ENCODE measurements at places on chromosomes 13 and 19.
A peak's percentile ranks its signal among the peaks of the same experiment; 100 is the strongest.

DNA sequence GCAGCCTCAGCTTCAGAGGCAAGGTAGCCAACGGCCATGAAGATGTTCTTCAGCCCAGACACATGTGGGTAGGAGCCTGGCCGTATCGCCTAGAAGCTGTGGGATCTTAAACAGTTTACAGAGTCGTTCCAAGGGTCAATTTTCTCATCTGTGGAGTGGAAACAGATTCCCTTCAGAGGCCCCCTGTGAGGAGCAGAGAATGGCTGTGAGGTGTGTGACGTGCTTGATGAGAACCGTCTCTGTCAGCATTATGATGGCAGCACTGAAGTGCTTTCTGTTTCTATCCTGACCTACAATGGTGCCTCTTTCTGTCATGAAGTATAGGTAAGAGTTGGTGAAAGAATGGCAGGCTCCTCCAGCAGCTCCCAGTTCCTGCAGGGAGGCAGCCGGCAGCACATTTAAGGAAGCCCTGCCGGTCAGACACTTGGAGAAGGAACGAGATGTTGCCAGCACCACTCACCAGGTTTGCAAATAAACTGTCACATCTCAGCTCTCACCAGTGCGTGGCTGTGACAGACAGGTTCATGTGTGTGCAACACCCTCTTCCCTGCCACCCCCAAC lies 277.3 kb downstream of the FOXO1 start:
- peak; percentile 28 for DNase-seq

GRCh38 chr19:45139286-45140143 lies 21.3 kb downstream of the NKPD1 start:
- no peak for DNase-seq

DNA sequence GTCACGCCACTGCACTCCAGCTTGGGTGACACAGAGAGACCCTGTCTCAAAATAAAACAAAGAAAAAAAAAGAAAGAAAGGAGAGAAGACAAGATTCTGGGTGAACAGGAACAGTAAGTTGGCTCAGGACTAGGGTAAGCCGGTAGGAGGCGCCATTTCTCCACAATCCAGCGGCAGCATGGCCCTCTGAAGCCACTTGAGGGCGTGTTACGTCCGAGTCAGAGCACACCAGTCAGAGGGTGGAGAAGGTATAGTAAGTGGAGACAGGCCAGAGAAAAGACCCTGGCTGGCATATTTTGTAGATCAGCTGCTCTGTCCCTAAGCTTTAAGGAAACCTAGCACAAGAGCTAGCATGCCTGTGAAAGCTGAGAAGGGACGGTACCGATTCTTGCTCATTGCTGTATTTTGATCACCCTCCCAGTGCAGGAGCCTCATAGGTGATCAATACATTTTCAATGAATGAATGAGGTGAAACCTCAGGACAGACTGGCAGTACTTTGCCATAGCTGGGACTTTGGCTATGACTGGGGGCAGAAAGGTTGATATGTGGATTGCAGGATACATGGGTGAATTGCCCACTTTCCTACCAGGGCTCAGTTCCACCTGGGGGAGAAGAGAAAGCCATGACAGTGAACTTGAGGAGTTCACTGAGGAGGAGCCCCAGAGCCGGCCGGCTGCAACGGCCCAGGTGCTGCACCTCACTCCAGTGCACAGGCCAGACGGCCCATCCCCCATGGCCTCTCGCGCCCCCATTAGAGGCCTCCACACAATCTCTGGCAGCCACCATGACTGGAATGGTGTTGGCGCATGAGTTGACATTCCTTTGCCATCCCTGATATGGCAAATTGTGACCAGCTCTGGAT lies 23.5 kb downstream of the POU2F2 start:
- peak; percentile 82 for DNase-seq

DNA sequence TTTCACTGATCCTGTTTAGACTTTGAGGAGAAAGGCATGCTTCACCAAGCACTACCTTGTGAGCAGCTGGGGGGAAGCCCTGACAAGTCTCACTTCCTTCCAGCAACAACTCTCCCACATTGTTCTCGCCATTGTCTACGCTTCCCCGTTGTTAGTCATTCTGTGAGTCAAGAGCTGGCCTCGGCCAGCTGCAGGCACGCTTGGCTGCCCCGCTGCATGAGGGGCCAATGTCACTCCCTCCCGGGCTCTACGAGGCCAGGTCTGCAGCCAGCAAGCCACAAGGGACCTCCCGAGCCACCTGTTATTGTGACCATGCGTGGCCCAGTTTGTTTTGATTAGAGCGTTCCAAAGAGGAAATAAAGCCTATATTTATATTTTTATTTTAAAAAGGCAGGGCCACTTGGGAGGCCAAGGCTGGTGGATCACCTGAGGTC lies 220.9 kb downstream of the FOXO1 start:
- no peak for DNase-seq

DNA sequence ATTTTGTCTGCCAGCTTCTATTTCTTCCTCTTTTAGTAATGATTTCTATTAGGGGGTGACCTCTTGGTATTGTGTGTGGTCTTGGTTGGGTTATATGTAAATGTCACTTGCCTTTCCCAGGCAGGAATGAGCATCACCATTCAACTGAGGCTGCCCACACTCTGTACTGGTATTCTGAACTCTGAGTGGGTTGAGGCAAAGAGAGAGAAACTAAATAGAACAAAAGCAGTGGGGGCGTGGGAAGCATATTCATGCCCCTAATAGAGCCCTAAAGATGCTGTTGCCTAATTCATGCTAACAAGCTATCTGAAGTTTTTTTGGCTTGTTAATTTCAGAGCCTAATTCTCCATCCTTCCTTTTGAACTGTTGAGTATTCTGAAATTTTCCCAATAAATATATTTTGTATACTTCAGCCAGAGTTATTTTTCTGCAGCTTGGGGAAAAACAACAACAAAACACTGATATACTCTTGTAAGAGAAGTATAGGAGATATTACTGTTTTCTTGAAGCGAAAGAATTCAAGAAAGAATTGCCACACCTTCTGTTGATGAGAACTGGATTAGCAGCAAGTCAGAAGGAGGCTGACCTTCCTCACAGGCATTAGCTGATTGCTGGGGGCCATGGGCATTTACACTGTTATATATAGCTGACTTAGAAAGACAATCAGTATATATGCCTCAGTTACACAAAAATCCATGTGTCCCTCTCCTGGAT lies 315.8 kb upstream of the KLF12 start:
- no peak for DNase-seq

DNA sequence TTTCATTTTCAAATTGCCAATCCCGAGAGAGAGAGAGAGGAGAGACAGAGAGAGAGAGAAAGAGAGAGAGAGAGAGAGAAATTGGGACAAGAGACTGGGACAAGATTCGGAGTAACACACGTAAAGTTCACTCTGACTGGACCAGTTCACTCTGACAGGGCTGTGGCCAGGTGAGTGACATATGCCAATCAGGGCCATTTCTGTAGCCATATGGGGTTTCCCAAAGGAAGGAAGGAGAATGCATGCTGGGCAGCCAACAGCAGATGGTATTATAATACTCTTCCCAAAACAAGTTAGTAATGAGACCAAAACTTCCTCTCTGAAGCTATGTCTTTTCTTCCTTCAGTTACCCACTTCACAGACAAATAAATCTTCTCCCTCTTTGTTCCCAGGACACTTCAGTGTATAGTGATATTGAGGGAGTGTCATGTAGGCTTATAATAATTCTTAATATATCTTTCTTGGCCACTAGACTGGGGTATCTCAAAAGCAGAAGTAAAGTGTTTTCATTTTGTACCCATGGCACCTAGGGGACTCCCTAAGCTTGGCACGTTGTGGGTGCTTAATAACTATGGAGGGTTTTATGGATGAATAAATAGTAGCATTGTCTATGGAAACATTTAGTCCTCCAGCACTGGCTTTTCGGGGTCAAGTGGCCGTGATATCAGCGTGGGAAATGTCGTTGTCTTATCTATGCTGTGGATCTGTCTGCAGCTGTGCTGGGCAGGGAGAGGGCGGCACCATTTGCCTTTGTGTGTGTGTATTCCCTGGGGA lies 51.6 kb downstream of the SERP2 start:
- DNase-seq: no peak

- DNase-seq: no peak
These were observed at the start of gene RNF17 for GRCh38 chr13:24763596-24764275. TSS of gene RNF17 (plus strand) at chr13:24764169. CDS start at chr13:24764204, 35 bp downstream.

GRCh38 chr13:18951412-18951811 lies 230.2 kb downstream of the TUBA3C start:
- no peak for DNase-seq

GRCh38 chr13:95955255-95955654 lies 97.9 kb downstream of the UGGT2 start:
- no peak for DNase-seq

GRCh38 chr19:50475101-50475568 lies 1.2 kb upstream of the EMC10 start:
- DNase-seq: no peak

DNA sequence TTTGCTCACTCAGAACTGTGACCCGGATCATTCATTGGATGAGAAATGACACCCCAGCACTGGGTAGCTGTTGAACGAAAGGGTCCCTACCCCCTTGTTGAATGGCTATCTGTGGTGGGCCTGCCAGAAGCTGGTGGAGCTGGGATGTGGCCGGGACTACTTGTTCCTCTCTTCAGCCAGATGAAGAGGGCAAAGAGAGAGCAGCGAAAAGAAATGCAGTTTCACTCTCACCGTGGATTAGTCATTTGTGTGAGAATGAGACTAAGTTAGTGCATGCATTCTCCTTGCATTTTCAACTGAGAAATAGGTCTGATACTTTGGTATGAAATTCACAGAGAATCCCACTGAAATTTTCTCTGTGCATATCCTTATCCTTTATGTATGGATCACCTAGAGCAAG lies 553.1 kb downstream of the IRS2 start:
- no peak for DNase-seq

GRCh38 chr13:74450964-74451363 lies 316.8 kb upstream of the KLF12 start:
- no peak for DNase-seq

DNA sequence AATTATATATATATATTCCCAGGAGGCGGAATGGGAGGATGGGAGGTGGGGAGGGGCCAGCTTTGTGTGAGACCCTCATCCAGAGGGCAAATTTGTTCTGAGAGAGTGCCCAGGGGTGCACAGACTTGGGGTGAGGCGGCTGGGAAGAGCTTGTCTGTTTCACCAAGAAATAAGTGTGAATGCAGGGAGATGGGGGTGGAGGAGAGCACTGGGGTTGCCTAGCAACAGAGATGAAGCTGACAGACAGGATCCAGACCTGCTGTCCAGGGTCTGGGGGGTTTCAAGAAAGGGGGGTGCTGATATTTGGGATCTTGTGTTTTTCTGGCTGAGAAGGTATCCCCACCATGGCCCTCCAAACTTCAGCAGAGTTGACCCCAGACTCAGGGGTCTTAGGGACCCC lies 18.6 kb upstream of the TNFAIP8L1 start:
- DNase-seq: no peak

- no peak for DNase-seq
These were observed 41.5 kb downstream of the NOTCH3 start for GRCh38 chr19:15159251-15159650.

- no peak for DNase-seq
These were observed 599 bp downstream of the C19orf12 start for GRCh38 chr19:29714371-29714952.

DNA sequence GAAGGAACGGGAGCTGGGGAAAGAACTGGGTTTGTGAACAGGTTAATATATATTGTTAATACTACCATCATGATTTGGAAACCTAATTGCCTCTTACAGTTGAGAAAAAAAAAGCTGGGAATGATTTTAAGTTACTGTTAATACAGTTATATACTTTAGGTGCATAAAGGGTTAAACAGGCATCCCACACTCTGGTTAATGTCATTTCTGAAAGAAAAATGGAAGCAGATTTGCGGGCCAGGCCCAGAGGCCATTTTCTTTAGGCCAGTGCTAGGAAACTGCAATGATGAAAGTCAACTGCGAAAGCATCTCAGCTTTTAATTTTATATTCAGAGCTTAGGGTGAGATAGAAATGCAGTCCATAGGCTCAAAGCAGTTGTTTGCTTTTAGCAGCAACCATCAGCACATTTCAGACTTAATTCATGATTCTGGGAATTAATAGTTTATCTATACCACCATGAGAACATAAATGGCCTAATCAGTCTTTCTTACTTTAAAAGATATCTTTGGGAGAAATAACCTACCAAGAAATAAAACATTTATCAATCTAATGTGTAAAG lies 592.8 kb downstream of the GPC6 start:
- no peak for DNase-seq

DNA sequence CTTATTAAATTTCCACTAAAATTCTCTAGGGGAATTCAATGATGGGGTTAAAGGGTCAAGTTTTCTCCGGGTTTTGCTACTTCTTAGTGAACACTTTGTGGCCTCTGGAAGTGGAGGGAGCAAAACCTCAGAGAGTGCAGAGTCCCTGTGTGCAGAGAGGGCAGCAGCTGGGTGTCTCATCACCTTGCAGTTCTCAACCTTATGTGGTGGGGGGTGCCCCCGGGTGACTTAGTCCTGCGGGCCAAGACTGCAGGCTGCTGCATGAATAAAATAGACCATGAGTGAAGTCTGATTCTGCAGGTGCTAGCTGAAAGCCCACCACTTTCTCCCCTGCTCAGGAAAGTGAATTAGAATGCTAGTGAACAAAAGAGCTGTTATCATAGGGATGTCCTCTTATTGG lies 191.6 kb downstream of the DLEU7 start:
- no peak for DNase-seq

DNA sequence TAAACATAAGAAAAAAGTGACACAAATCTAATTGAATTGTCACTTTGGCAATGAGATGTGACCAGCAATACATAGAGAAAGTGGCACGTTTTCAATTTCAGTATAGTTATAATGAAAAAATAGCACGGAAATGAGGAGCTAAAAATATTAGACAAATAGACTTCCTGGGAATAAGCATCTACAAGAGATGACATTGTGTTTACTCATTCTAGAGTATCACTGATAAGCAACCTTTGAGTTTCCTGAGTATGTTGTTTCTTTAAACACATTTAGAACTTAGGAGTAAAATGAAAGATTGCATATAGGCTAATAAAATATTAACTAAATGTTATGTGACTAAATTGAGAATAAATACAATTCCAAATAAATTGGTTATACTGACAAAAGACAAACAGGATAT lies 207.1 kb upstream of the SLITRK6 start:
- no peak for DNase-seq

DNA sequence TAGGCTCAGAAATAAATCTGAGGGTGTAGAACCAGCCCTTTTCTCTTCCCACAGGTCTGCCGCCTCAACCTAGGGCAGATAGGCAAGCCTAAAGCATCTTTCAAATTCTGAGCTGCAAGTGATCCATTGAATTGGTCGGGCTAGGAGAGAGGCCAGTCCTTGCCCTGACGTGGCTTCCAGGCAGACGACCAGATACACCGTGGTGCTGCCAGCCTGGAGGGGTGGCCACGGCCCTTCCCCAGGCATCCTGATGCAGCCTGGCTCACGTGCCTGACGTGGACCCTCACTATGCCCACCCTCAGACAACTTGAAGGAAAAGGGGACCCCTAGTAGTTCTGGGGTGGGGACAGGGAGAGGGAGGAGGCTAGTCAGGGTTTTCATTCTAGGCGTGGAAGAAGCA lies 859.3 kb upstream of the KLHL1 start:
- no peak for DNase-seq

DNA sequence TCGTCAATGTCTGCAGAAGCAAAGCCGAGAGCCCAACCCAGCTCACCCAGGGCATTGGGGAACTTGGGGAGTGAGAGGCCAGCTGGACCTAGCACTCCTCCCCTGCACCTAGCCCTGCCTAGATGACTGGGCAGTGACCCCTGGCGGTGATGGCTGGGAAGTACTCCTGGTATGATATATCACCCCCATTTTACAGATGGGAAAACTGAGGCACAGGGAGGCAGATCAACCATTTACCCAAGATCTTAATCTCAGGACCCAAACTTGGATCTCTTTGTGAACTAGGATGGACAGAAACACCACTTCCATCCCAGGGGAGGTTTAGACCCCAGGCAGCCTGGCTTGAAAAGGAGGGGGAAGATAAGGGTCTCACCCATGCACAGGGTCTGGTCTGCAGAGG lies 43.5 kb downstream of the CCL25 start:
- DNase-seq: no peak

GRCh38 chr13:21297447-21297846 lies 121.0 kb downstream of the MRPL57 start:
- DNase-seq: no peak

Measured in stimulated activated CD4-positive, alpha-beta T cell treated with anti-CD3 and anti-CD28 coated beads, TNF-alpha, amount 100 ng/mL, for 48 hours (primary cell).